ENCODE measurements at places on chromosomes 6 and 20.

DNA sequence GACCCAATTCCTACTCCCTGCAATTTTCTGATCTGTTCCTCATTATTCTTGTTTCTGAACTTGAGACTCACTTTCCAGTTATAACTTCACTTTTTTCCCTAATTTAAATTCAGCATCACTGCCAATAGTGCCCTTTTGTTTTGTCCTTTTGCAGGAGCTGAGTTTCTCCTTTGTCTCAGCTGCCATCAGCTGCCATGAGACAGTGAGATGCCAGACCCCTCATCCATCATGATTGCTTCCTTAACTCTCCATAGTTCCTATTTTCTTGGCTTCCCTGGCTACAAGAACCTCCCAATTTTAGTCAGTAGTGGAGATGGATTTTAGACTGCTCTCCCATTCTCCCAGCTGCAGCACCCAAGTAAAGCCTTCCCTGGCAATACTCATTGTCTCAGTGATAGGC lies 518.1 kb downstream of the HDGFL1 start:
- no peak for DNase-seq

GRCh38 chr6:43764772-43765171 lies 5.2 kb upstream of the VEGFA start:
- DNase-seq = peak; percentile 61

DNA sequence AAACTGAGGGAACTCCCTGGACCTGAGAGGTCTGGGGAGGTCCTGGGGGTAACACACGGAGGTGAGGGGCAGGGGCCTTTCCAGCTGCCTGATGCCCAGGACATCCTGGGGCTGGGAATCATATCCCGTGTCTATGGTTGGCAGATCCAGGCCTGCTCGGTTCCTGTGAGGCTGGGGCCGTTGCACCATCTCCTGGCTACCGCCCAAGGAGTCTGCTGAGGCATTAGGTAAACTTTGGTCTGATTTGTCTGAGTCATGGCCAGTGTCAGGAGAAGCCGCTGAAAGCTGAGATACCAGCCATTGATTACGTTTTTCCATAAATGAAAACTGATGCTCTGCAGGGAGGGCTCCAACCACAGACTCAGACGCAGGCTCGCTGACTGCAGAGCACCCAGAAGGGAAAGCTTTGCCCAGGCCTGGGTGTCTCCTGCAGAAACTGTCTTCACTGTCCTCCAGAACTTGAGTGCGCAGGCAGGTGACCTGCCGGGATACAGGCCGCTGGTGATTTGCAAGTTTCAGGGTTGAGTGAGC lies 14.2 kb downstream of the TRAF3IP2 start:
- no peak for DNase-seq

- no peak for DNase-seq
Observed at GRCh38 chr20:33108661-33109060, 29.2 kb downstream of the BPIFB4 start.

DNA sequence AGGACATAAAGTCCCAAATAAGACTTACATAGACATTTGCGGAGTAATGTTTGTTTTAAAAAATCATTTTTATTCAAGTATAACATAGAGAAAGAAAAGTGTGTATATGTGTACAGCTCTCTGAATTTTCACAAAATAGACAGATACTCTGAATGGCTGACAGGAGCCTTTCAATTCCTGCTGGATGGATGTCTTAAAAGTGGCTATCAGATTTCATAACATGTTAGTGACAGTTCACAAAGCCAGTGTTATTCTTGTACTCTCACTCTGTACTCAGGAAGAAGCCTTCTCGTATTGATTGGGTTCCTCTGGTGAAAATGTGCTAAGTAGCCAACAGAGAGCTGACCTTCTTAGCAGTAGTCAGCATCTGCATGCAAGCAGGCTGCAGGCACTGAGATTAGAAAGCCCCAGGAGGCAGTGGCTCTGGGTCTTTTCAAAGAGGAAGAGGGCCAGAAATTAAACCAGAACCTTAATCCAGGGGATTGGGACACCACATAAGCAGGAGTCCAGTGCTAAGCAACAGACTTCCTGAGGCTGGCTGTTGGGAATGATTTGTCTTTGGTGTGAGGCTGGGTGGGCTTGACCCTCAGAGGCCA lies 19.7 kb downstream of the SLC17A4 start:
- no peak for DNase-seq

DNA sequence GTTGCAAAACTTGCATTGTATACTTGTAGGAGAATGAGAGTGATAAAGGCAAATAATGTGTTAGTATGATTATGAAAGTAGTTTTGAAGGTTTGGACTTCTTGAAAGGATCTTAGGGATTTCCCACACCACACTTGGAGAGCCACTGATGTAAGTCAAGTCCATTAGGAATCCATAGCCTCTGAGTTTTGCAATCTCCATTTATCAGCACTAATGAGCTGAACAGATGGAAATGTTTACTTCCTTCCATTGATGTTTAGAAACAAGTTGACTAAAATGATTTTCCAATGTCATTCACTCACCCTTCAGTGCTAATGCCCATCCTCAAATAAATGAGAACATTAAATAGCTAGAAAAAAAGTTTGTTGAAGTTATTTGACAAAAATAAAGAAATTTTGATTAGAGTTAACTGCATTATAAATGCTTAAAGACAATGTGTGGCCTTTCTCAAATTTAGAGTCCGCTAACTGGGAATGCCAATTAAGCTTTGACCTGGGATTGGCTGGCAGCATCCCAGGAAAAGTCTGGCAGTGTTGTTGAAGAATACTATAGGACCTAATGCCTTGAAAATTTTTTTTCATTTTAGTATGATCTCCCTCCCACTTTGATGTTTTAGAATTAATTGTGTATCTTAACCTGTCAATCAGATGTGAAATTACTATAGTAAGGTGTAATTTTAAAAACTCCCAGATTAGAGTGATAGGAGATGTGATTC lies 68.0 kb downstream of the SLC35F1 start:
- DNase-seq = no peak

GRCh38 chr6:42572523-42572922 lies 8.7 kb downstream of the UBR2 start:
- DNase-seq = no peak

DNA sequence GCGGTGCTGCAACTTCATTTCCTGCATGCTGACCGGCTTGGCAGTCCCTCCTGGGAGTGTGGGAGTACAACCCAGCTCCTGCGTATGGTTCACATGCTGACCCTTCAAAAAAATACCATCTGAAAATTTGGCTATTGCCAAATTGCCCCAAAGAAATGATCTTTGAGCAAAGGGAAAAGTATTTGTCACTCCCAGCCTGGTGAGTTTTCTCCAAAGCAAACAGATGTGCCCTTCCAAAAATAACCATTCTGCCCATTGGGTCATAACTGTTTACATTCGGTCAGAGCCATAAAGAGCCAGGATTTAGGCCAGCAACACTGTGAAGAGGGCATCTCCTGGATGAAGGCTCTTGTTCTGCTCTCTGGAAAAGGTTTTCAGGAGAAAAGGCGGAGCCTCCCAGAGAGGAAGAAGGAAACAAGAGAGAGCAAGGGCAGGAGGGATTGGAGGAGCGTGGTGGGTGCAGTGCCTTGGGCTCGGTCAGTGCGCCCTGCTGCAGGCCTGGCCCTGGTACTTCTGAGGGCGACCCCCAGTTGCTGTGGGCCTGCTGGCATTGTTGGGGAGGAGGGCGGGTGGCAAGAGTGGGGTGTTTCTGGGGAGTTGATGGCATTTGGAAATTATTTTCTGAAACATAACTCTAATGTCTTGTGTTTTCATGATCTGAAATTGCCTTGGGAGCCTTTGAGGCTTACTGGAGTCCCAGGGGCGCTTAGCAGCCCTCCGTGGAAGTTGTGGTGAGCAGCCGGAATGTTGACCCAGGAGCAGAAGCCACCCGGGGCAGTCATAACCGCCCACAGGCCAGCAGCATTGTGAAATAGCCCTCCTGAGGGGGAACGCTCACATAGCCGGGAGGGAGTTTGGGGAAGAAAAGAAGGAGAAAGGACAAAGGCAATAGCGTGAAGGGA lies 248.4 kb downstream of the MYLK4 start:
- peak; percentile 50 for DNase-seq

DNA sequence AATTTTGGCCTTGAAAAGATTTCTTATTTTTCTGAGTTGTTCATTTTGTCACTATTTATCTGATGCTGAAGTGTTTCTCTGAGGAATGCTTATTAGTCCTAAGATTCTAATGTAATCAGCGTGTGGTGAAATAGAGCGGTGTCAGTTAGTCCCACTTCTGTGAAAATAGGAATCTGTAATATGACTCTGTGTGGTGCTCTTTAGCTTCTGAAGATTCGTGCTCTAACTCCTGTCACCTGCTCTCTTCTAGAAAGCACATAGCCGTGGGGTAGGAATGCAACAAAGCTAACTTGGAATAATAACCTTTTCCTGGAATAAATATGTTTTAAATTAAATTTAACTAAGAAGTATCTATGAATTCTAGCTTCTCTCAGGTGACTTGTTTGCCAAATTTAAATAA lies 90.4 kb downstream of the BCKDHB start:
- no peak for DNase-seq

DNA sequence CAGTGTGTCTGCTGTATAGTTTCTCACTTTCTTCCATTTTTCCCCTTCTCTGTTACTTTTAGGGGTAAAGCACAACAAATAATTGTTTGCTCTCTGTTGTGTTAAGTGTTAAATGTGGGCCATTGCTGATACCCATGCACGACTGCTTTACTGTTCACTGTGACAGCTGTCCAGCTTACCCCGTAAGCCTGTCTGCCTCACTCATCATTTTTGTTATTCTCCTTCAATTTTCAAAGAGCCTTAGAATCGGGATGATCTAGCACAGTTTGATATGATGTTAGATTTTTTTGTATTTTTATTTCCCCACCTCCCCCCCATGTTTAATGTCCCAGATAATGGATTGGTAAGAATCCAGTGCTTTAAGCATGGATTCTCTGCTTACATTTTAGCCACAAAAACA lies 41.2 kb upstream of the MLIP start:
- DNase-seq = no peak

DNA sequence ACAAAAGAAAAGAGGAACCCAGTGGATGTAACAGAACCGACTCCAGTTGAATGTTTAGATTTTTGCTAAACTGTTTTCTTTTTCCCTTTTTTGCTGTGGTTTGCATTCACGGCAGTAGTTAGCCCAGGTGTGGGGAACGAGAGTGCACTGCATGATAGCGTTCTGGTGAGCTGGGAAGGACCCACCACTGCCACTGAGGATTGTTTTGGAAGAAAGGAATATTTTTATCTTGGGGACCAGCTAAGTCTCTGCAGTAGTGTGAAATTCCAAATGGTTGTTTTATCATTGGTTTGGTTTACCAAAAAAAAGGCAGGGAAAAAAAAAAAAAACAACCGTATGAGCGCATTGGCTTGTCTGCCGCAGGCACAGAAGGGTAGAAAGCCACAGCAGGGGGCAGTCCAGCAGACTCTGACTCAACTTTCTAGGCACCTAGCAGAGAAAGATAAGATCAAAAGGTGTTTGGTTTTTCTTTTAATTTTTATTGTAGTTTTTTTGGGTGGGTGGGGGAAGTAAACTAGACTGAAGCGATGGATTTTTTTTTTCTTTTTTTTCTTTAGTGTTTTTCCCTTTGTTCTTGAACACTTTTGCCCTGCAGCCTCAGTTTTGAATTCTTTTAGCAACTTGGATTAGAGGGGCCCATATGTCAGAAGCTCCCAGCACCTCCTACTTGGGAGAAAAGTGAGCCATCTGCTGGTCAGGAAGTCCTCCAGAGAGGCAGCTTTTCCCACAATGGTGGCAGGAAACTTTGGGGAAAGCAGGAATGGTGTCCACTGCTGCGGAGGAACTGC lies 13.5 kb upstream of the RAB5IF start:
- DNase-seq = peak; percentile 72

GRCh38 chr6:191487-192312 lies 100.6 kb upstream of the DUSP22 start:
- DNase-seq = no peak

- DNase-seq = no peak
Observed at GRCh38 chr6:5599127-5599526, 337.8 kb downstream of the FARS2 start.

GRCh38 chr6:33213166-33213988 lies 5.1 kb downstream of the RING1 start:
- DNase-seq = peak; percentile 86

DNA sequence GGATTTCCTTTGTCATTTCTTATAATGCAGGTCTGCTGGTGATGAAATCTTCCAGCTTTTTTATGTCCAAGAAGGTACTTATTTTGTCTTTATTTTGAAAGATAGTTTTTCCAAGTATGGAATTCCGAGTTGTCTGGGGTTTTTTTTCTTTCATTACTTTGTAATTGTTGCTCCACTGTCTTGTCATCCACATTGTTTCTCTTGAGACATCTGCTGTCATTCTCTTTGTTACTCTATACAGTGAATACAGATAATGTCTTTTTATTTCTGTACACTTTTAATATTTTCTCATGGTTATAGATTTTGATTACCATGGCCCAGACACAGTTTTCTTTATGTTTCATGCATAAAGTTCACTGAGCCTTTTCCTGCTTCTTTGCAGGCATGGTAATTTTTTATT lies 133.1 kb downstream of the SYCP2 start:
- no peak for DNase-seq

DNA sequence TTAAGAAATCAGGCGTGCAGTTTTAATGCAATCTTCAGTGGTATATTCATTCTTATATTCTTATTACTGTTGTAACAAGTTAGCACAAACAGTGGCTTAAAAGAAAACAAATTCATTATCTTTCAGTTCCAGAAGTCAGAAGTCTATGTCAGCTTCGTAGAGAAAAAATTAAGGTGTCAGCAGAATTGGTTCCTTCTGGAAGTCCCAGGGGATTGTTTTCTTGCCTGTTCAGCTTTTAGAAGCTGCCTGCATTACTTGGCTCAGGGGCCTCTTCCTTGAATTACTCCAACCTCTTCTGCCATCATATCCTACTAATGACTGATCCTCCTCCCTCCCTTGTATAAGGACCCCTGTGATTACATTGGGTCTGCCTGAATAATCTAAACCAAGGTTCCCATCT lies 243.9 kb downstream of the ZNF217 start:
- DNase-seq = no peak

DNA sequence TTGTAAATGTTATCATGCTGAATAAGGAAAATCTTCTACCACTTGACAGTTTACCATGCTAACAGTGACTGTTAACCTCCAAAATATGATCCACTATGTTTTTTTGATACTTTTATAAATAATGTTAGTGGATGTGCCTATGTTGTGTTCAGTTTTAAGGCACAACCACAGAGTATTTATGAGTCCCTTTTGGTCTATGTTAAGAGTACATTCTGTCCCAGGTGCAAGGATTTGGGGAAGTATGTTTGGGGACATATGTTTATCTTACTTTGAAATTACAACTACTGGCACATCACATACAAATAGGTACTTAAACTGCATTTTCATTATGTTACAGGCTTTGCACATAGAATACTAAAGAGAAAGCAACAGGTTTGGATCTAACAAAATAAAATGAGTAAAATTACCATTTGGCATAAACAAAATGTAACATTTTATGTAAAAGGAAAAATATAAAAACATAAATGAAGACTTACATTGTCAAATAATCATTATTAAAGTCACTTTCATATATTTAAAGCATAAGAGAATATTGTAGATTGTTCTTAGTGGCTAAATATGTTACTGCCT lies 71.2 kb downstream of the SESN1 start:
- no peak for DNase-seq

DNA sequence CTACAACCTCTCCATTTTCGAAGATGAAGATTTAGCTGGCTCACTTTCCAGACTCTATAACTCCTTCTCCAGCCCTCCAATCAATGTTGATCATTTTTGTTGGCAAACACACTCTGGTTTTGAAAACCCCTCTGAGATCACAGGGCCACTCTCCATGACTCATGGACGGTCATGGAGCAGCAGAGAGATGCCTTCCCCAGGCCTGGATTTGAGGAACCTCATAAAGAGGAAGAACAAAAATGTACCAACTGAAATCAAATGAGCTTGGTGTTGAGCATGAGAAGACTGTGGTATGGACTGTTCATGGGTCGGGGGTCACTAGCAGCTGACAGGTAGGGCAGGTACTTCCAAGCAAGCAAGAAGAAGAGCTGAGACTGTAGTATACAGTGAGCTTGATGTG lies 112.8 kb upstream of the INSM1 start:
- no peak for DNase-seq
